ENCODE measurements at places on chromosomes 2 and 18.
A peak's percentile ranks its signal among the peaks of the same experiment; 100 is the strongest.

DNA sequence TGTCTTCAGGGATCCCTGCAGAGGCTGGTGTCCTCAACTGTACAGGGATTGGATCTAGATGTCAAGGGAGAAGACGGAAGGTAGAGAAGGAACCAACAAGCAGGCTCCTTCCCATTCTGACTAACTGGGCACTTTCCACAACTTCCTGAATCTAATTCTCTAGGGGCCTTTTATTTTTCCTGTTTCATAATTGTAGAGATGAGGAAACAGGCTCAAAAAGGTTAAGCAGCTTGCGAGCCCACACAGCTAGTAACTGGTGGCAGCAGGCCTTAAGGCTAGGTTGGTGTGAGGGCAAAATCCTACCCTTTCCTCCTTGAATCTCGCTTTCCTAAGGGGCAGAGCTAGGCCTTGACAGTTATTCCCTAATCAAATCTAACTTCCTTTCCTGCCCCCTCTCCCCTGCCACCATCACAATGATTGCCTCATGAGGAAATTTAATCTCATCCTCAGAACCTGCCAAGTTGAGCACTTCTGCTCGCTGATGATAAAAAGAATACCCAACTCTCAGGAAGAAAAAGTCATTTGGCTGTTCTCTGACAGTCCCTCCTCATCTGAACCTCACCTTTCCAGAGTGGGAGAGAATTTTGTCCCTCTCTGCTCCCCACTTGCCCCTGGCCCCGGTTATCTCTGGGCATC lies 35.7 kb upstream of the POLE4 start:
- no peak for DNase-seq

DNA sequence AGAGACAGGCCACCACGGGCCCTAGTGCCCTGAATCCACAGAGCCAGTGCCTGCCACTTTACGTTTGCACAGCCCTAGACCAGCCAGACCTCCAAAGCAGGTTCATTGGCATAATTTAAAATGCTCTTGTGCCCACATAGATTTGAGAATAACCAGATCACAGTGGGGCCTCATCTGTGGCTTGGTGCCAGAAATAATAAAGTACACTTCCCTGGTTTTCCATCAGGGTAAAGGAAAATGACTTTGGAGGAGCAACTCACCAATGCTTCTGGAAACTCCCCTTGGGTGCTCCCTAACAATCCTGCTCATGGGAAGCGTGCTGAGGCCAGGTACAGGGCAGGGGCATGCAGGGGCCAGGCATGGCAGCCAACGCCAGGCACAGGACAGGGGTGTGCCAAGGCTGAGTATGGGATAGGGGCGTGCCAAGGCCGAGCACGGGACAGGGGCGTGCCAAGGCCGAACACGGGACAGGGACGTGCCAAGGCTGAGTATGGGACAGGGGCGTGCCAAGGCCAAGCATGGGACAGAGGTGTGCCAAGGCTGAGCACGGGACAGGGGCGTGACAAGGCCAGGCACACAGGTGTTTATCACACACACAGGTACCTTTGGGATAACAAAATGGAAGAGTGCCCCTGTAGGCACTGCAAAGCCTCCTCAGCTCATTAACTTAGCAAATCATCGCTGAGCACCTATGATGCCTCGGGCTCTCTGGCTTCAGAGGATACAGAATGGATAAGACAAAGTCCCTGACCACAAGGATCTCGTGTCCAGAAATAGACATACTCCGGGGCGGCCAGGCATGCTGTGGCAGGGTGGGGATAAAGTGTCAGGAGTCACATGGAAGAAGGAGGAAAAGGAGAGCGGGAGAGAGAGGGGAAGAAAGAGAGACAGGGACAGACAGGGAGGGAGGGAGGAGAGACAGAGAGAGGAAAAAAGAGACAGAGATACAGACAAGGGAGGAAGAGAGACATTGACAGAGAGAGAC lies 334.7 kb downstream of the EIPR1 start:
- DNase-seq = no peak

DNA sequence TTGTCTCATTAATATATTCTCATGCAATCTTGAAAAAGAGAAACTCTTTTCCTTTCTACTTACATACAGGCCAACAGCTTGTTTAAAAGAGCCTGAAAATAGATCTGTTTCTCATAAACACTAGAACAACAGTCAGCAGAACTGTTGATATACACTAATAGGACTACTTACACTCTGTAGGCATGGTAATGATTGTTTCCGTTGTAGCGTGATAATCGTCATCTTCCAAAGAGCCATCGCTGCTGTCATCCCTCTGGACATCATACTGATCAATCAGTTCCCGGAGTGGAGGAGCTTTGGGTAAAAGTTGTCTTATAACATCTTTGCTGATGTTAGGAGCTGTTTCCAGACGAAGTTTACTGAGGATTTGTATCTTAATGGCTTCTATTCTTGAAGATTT lies 476 bp downstream of the MSTN start:
- no peak for DNase-seq

GRCh38 chr18:73646196-73646595 lies 501.4 kb downstream of the FBXO15 start:
- peak; percentile 22 for DNase-seq

DNA sequence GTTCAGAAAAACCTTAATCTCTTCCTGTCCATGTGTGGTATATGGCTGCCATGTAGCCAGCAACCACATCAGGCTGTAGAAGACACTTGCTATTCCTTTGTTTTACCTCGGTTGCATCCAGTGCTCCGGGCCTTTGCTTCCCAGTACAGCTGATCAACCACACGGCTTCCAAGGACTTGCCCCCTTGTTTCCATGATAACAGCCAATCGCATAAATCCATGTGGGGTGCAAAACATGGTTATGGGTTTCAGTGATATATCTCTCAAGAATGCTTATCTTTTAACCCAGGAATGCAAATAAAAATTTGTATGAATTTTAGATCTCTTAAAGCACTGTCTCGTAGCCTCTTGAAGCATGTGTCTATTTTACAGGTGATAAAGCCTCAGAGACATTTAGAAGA lies 118.3 kb downstream of the MGAT5 start:
- DNase-seq = no peak

- peak; percentile 80 for DNase-seq
Observed at GRCh38 chr2:158953926-158954763, 14.3 kb upstream of the TANC1 start.

DNA sequence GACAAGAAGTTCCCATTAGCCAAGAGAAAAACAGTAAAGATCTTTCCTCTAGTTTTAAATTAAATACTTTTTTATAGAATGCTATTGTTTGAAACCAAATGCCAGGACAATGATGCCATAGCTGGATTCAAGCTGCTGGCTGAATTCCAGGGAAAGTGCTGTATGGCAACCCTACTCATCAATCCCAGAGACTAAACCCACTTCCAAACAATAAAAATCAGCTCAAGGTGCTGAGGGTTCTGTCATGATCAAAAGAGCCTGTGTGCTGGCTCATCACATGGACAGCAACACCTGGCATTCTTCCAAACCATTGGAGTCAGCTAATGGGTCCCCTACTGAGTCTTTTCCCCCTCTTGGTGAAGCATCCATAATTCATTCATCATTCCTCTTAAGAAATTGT lies 53.7 kb upstream of the PARD3B start:
- DNase-seq = peak; percentile 12
